ENCODE measurements at places on chromosomes 1 and 21. TPM values are rescaled to one million over a fixed set of nuclear protein-coding genes. Genes with fewer than 3 reads are reported as not detected.

TOMM20 gene
- 71.1 TPM for total RNA-seq

DNA sequence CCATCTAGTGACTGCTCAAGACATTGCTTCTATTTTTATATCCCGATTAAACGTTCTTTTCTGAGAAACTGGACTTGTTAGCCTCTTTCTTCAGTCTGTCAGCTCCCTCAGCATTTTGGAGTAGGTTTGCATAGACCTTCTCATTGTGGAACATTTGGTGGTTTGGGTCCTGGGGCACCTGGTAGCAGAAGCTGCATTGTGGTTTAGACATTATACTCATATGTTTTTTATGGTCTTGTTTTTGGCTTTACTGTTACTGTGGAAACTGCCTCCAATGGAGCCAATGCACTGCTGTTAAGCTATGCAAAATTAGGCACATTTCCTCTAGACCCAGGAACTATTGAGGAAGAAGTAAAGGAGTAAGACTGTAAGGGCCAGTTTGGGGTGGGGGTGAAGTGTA lies 36.7 kb upstream of the LRRC8B start:
- H3K27ac ChIP-seq, result peak overlapping the region; percentile 56
- peaks cover 29% of the 10 kb centered on the region for H3K4me1 ChIP-seq
- DNase-seq, result peak; percentile 61
- peaks cover 7% of the 10 kb centered on the region for H3K36me3 ChIP-seq

- H3K27me3 ChIP-seq, result no peaks in the 10 kb centered on the region
- no peak for DNase-seq
- H3K36me3 ChIP-seq, result peaks cover 5% of the 10 kb centered on the region
- no peak overlapping the region for H3K4me3 ChIP-seq
- no peak overlapping the region for H3K27ac ChIP-seq
- no peaks in the 10 kb centered on the region for H3K4me1 ChIP-seq
These were observed 11.7 kb downstream of the HMGN2 start for GRCh38 chr1:26483980-26484379.

TMEM269 gene
- 0.12 TPM for total RNA-seq

DNA sequence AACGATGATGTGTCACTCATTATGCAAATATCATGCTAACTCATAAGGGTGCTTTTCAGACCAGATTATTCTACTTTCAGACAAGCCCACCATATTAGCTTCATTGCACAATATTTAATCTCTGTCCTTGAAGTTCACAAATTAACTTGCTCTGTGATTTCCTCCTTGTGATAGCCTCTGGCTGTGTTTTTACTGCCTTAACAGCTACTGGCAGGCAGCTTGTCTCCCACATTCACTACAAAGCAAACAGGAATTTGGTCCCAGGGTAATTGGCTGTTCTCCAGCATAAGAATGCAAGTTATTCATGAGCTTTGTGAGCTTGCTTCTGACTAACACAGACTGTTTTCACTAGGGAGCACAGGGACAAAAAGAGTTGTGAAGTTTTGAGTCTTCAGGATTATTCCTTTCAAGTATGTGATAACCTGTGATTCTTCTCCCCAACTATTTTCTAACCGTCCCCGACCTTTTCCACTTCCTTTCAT lies 87.9 kb upstream of the HMCN1 start:
- H3K27me3 ChIP-seq, result no peaks in the 10 kb centered on the region
- no peak for DNase-seq
- H3K36me3 ChIP-seq, result peaks cover 51% of the 10 kb centered on the region
- peak overlapping the region; percentile 69 for H3K27ac ChIP-seq

PBX1 gene
- total RNA-seq, result not detected

DNA sequence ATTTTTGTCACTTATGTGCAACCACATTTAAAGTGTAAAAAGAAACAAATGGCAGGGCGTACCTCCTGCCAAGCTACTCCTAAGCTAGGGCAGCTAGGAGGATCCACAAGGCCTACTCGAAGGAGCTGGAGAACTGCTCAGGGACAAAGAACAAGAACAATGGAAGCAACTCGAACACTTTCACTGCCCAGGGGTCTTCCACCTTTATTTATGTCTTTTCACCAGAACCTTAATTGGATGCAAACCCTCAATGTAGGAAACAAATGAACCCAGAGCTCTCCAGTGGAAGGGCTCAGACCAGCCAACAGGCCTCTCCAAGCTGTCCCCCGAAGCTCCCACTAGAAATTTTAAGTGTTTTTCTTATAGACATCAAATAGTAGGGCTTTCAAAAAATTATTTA lies 39.9 kb downstream of the C1orf198 start:
- H3K27me3 ChIP-seq, result no peaks in the 10 kb centered on the region
- no peak for DNase-seq
- no peak overlapping the region for H3K27ac ChIP-seq
- H3K4me1 ChIP-seq, result no peaks in the 10 kb centered on the region

DNA sequence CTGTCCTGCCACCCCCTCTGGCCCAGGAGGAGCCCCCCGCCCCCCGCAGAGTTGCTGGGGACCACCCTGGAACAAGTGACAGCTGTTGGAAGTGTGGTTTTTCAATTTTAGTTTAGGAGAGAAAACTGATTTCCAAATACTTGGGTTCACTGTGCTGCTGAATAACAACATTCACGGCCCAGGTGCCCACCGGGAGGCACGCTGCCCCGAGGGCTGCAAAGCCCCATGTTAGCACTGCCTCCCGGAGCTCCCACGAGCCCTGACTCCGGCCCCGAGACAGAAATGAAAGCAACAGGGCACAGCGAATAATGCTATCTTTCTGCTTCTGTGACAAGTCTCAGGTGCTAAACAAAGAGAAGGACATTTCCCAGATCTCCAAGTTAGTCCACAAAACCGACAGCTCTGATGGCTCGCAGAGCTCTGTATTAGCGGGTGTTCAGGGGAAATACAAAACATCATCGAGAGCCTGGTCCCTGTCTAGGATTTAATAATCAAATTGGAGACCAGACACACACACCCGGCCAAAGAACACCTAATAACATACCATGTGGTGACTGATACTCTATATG lies 451.5 kb downstream of the KIF26B start:
- no peak for DNase-seq
- no peak overlapping the region for H3K27ac ChIP-seq
- no peaks in the 10 kb centered on the region for H3K4me1 ChIP-seq
- no peaks in the 10 kb centered on the region for H3K36me3 ChIP-seq

- H3K36me3 ChIP-seq, result peaks cover 8% of the 10 kb centered on the region
- no peak overlapping the region for H3K27ac ChIP-seq
- peaks cover 9% of the 10 kb centered on the region for H3K4me1 ChIP-seq
- DNase-seq, result peak; percentile 18
- no peaks in the 10 kb centered on the region for H3K27me3 ChIP-seq
- H3K4me3 ChIP-seq, result no peak overlapping the region
These were observed 25.4 kb upstream of the SMYD3 start for GRCh38 chr1:246532519-246532918.

- no peaks in the 10 kb centered on the region for H3K4me1 ChIP-seq
- H3K36me3 ChIP-seq, result no peaks in the 10 kb centered on the region
- H3K27me3 ChIP-seq, result peaks cover 3% of the 10 kb centered on the region
These were observed 19.1 kb upstream of the CHRM3 start for GRCh38 chr1:239367196-239367810.

GRCh38 chr1:158146165-158146564 lies 34.5 kb upstream of the CD1D start:
- H3K27ac ChIP-seq, result no peak overlapping the region
- no peak for DNase-seq
- H3K36me3 ChIP-seq, result no peaks in the 10 kb centered on the region
- no peak overlapping the region for H3K4me3 ChIP-seq

DNA sequence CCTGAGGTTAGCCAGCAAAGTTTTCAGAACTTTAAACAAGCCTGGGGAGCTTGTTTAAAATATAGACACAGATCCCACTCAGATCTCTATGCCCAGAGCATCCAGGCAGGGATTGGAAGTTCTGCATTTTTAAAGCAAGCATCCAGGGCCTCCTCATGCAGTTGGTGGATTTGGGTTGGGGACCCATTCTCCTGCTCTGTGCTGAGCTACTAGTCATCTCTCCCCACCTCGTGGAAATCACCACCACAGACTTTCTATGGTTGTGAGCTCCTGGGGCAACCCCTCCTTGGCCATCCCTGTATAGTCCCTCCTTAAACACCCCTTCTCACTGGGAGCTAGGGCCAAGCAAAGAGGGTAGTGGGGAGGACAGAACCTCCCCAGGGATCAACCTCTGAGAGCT lies 73.5 kb upstream of the CASZ1 start:
- no peak for DNase-seq
- H3K27me3 ChIP-seq, result peaks cover 43% of the 10 kb centered on the region
- H3K4me1 ChIP-seq, result peaks cover 10% of the 10 kb centered on the region
- H3K4me3 ChIP-seq, result no peak overlapping the region

C1QTNF12 gene
- 2.6 TPM for total RNA-seq

DNA sequence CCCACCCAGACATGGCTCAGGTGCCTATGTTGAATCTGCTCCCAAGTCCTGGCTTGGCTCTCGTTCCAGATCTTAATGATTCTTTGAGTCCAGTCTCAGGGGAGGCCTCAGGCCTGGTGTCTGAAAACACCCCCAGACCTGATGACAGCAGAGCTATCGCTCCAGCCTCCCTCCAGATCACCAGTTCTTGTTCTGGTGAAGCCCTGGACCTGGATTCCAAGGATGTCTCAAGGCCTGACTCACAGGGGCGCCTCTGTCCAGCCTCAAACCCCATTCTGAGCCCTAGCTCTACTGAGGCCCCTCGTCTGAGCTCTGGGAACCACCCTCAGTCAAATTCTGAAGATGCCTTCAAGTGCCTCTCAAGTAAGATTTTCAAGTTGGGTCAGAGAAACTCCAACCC lies 11.4 kb downstream of the MROH7 start:
- H3K4me1 ChIP-seq, result no peaks in the 10 kb centered on the region
- no peak for DNase-seq
- H3K36me3 ChIP-seq, result no peaks in the 10 kb centered on the region
- H3K27ac ChIP-seq, result no peak overlapping the region

GRCh38 chr1:56917356-56917755 lies 48.5 kb downstream of the C8B start:
- no peaks in the 10 kb centered on the region for H3K36me3 ChIP-seq
- no peak overlapping the region for H3K27ac ChIP-seq
- no peak for DNase-seq
- H3K27me3 ChIP-seq, result no peaks in the 10 kb centered on the region
- no peaks in the 10 kb centered on the region for H3K4me1 ChIP-seq
- no peak overlapping the region for H3K4me3 ChIP-seq

SOD1 gene
- 265 TPM for total RNA-seq

DNA sequence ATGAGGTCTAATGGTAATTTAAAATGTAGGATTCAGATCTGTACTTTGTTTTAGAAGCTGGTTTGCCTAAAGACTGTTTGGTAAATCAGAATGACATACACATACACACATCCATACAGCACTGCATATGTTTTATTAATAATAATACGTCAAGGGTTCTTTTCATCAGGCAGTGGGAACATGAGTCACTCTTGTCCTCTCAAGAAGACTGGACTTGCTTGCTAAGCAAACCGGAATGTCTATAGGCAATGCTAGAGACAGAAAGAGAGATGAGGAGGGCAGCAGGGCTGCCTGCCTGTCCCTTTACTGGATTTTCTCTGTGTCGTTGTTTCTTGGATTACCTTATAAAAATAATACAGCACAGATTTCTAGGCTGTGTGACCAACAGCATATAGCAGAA lies 119.1 kb upstream of the GALNT2 start:
- no peak overlapping the region for H3K27ac ChIP-seq
- peaks cover 12% of the 10 kb centered on the region for H3K27me3 ChIP-seq
- no peak overlapping the region for H3K4me3 ChIP-seq
- DNase-seq, result no peak

Data from activated CD8-positive, alpha-beta memory T cell treated with anti-CD3 and anti-CD28 coated beads, Interleukin-2, amount 10 ng/mL, durations not matched to agents 7 days and 5 days (primary cell).